ENCODE measurements at places on chromosomes 4 and X.
A peak's percentile ranks its signal among the peaks of the same experiment; 100 is the strongest.

- DNase-seq: no peak
These were observed 53.5 kb downstream of the FAM114A1 start for GRCh38 chr4:38921151-38921550.

GRCh38 chr4:187021436-187022205 lies 298.0 kb upstream of the FAT1 start:
- DNase-seq: peak; percentile 65

DNA sequence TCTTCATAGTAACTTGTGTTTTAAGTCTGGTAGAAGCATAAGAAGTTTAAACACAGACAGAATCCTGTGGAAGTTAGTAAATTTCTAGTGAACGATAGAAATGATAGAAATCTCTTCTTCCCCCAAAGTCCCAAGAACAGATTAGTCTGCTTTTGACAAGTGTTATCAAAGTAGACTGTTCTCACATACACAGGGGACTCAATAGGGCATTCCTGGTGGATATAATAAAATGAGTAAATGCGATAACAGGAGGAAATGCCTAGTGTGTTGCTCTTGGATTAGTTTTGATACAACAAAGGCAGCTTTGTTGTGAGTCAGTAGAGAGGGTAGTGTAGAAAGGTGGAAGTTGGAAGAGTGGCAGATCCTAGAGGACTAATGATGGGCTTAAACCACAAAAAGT lies 43.5 kb downstream of the CLCN3 start:
- peak; percentile 22 for DNase-seq

DNA sequence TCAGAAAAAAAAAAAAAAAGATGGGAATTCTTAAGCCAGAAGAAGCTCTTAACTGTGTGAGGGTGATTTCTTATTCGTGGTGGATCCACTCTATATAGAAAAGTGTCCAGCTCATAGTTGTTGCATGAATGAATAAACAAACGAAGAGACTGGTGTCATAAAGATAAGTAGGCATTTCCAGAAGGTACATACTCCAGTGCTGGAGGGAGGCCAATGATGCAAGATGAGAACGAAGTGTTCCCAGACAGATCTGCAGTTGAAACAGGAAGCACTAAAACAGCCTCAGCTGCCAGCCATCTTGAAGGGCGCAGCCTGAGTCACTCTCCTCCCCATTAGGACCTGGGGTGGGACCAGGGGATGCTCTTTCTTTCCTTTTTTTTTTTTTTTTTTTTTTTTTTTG lies 47.4 kb upstream of the HOPX start:
- peak; percentile 79 for DNase-seq

DNA sequence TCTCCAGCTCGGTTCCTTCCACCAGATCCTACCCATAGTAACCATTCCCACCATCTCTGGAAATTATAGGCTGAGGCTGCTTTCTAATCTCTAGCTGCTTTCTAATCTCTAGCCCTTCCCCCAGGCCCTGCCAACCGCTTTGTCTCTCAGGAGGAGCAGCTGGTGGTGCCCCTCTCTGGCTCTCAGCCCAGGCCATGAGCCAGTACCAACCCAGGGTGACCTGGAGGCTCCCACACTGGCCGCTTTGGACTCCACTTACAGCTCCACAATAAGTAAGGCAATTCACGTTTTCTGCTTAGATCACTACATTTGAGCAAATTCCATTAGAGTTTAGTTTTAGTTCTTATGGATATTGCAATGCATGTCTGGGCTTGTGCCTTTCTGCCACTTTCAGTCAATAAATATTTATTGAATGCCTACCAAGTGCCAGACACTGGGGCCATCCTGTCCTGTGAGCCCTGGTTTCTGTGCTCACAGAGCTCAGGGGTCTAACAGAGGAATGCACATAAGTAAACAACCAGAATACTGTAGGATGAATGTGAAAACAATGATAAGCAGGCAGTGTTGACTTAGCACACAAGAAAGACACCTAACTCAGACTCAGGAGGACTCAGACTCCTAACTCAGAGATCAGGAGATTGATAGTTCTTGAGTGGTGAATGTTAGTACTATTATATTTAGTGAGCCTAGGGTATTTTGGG lies 38.9 kb downstream of the SMC1A start:
- peak; percentile 29 for DNase-seq

DNA sequence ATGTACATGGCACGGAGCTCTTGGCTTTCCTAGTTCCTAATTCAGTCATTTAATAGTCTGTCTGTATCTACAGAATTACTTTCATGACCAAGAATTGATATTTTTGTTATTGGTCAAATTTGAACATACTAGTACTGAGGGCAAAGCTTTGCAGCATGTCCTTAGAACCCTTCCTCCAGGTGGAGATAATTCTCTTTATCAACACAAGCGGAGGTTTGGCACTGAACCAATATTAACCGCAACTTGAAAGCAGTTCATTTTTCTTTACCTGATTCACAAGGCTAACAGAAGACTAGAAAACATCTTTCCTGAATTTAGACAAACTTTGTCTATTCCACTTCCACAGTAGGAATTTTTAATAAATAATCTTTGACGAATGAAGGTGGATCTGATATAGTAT lies 73.8 kb downstream of the TACR3 start:
- DNase-seq: no peak

DNA sequence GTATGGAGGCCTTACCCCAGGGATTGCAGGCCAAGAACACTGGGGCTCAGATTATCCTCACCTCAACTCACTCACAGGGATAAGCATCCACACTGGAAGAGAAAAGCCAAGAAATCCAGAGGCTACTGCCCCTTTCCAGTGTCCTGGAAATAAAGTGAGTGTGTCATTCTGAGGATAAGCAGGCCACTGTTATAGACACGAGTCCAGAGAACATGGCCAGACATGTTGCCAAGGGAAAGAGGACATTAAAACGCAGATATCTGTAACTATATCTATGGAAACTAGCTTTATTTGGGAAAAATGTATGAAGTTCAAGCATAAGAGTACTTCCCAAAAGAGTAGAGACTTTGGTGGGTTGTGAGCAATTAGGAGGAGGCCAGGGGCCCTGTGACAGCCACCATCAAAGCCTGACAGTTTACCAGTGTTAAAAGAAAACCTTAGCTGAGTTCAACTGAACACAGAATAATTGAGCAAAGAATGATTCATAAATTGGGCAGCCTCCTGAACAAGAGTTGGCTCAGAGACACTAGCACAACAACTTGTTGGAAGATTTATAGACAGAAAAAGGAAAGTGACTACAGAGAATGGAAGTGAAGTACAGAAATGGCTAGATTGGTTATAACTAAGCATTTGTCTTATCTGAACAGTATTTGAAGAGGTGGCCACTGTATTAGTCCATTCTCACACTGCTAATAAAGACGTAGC lies 1222.2 kb downstream of the STIM2 start:
- DNase-seq: peak; percentile 37

- no peak for DNase-seq
These were observed 54.9 kb downstream of the UBQLN2 start for GRCh38 chrX:56618323-56618722.

DNA sequence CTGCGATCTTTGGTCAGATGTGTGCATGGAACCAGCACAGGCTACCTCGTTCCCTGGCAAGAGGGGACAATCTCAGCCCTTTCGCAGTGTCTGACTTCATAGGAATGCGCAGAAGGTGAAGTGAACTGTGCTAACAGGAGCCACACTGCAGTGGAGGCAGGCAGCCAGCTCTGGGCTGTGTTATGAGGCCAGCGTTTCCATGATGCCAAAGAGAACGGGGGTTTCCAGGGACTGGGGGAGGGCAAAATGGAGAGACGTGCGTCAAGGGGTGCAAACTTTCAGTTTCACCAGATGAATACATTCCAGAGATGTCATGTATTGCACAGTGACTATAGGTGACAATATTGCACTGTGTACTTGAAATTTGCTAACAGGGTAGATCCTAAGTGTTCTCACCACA lies 30.4 kb downstream of the CLDN34 start:
- DNase-seq: no peak

Measured in bronchial epithelial cell (primary cell).